ENCODE measurements at places on chromosomes 12 and 14.
A peak's percentile ranks its signal among the peaks of the same experiment; 100 is the strongest.

DNA sequence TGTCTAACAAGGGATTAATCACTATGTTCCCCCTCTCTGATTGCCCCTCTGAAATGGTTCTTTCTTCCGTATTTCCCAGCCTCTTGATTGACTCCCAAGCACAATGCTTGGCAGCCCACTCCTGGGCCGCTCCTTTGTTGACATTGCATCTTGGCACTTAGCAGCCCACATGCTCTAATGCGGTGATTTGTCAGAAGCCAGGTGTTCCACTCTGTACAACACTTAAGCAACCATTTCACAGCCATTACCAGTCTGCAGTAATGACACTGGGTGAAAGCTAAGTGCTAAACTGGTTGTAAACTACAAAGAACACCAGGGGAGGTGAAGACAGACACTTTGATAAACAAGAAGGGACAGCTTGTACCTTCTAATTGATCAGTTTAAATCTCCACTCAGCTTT lies 353.5 kb downstream of the TMEM132D start:
- no peak for DNase-seq

- no peak for DNase-seq
Measured at GRCh38 chr12:131704509-131704908, 6.4 kb upstream of the SFSWAP start.

- DNase-seq, result peak; percentile 49
Measured at GRCh38 chr12:110565894-110566871, 16.9 kb downstream of the PPTC7 start.

DNA sequence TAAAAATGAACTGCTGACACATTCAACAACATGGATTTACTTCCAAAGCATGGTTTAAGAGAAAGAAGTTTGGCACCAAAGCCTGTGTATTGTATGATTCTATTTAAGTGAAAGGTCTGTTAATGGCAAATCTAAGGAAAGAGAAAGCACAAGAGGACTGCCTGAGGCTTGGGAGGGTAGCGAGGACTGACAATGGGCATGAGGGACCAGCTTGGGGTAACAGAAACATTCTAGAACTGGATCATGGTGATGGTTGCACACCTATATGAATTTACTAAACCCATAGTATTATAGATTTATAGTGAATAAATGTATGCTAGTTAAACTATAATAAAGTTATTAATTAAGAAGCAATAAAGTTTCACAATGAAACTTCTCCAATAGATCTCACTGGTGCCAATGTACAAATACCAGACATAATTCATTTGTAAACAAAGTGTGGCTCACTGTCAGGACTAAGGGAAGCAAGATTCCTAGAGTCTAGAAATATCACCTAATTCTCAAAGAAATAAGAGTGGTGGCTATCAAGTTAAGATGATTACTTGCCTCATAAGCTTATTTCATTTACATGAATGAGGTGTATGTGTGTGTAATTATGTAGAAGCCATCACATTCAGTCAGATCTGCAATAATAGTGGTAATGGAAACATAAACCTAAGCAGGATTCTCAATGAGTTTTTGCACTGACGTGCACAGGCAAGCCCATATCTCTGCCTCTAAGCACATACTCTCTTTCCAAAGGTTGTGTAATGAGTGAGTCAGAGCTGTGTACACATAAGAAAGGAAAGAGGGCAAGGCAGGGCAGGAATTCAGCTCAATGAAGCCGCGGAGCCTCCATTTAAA lies 353.4 kb downstream of the KCNH5 start:
- DNase-seq, result peak; percentile 19

GRCh38 chr14:75981426-75982265 lies at the start of gene TGFB3:
TSS of gene TGFB3 (minus strand) at chr14:75981995. CDS start at chr14:75980893, 1,102 bp downstream.
- DNase-seq, result peak; percentile 77

DNA sequence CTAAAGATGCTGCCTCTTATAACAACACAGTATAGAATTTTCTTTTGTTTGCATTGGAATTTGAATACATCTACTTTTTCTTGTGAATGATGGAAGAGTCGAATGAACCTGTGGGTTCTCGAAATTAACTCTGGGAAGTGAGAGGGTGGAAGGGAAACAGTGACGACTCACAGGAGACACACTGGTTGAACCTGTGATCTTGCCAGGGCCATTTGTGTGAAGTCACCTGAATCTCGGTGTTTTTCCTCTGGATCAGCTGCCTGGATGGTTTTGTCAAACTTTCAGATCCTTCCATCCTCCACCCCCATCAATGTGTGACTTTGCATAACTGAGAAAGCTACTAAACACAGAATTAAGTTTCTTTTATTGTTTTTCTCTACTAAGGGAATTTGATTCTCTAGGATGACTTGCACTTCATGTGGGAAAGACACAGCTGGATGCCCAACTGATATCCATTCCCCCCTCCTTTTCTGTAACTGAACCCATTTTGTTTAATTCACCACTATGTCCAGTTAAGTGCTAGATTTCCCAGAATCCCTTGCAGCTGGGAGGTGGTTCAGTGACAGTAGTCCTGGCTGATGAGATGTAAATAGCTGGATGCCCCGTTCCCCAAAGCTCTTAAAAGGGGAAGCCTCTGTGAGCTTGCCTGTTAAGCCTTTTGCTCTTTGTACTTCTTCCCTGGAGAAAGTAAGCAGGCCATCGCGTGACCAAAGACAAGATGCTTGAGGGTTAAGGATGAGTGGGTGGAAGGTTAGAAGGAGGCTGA lies 6.3 kb downstream of the PPFIBP1 start:
- DNase-seq, result no peak

GRCh38 chr14:71647086-71647784 lies 285.0 kb upstream of the RGS6 start:
- DNase-seq, result no peak

DNA sequence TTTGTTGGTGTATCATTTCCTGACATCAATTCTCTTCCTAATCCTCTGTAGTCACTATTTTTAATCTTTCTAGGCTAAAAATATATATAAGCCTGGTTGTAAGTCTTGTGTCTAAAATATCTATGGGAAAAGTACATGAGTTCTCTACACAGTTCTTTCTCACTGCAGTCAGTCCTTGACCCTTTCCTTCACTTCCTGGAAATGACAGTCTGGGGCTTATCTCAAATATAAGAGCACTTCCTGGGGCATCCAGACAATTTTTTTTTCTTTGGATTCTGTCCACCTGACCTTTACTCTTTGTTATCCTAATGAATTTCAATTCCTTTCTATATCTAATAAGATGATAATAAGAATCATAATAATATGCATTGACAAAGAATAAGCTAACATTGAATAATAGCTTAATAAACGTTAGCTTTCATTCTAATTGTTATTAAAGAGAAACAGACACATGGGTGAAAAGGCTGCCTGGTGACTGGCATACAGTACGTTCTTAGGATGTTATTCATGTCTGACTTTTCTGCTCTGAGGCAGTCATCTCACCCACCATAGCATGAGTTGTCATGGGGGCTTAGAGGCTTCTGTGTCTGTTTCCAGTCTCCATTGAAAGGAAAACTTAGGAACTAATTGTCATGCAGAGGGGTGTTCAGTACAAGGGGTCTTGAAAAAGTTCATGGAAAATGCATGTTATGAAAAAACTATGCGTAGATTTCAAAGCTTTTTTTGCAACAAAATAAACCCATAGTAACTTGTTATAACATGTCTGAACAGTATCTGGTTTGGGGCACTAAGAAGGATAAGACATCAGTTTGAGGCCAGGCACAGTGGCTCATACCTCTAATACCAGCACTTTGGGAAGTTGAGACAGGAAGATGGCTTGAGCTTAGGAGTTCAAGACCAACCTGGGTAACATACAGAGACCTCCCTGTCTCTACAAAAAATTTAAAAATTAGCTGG lies 66.2 kb upstream of the DNM1L start:
- DNase-seq, result no peak

DNA sequence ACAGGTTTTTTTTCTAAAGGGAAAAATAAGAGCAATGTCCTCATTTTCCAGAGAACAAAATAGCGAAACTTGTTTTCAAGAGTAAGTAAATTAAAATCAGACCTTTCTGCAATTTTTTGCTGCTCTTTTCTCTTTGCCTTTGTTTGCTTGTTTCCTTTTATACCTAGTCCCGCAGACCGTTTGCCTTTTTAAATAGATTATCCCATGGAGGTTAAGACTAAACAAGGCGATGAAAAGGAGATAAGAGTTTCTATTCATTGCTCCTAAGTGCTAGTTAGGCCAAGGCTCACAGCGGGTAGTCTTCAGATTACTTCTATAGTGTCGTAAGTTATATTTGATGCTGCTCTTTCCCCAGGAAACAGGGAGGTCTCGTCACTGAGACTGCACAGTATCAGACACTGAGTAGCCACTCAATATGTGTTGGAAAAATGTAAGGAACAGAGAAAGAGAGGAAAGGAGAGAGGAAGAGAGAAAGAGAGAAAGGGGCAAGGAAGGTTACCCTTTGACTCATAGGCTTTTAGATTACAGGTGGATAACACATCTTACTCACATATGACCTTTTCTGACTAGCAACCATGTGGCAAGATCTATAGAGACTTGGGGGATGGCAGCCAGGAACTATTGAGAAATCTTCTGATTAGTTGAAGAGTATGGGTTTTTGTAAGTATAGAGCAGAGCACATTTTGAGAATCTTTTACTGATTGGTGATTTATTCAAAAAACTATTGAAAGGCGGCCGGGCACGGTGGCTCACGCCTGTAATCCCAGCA lies 107.5 kb upstream of the PARP11 start:
- no peak for DNase-seq

DNA sequence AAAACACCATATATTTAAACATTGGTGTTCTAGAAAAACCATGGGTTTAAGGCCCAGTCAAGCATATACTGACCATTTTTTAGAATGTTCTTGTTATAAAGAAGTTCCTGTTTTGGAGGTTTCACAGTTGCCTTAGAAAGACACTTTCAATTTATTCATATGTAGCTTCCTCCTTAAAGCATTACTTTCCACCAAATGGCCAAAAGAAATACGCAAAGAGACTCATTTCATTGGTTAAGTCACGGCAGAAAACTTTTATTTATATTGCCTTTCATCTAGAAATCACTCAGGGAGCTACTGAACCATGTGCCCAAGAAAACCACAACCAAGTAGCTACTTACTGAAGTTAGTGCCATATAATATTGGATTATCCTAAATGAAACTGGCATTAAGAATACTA lies 40.0 kb downstream of the MYBPC1 start:
- DNase-seq, result no peak

DNA sequence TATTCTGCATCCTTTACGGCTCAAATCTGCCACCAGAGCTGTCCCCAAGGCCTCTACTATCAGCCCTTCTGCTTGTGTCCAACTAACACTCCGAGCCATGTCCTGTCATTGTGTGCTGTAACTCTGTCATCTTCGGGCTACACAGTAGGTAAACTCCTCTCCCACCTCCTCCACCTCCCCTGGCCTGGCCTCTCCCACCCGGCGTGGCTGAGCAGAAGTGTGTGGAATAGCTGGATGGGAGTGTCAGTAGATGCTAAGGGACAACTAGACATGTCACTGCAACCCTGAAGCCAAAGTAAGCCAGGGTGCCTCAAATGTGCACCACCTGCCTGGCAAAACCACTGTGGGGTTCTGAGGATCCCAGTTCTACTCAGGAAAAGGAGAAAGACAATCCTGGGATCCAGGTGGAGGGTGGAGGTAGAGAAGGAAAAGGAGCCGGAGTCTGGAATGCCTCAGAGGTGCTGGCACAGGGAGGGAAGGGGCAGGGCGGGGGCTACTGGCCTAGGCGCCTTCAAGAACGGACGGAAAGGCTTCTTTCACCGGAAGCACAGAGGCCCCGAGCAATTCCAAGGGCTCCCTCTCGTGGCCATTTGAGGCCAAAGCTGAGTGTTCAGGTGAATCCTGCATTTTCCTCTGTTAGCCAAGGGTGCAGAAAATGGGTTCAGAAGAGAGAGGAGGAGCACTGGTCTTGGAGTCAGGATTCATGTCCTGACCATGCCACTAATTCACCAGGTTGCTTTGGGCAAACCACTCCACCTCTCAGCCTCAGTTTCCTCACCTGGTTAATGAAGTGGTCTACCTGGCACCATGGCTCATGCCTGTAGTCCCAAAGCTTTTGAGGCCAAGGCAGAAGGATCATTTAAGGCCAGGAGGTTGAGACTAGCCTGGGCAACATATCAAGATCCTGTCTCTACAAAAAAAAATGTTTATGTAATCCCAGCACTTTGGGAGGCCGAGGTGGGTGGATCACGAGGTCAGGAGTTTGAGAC lies 20.5 kb upstream of the FAM181A start:
- DNase-seq, result peak; percentile 14

GRCh38 chr14:84555493-84555892 lies 974.5 kb upstream of the FLRT2 start:
- DNase-seq, result no peak

- DNase-seq, result no peak
Measured at GRCh38 chr12:130161261-130162243, 712 bp upstream of the FZD10 start.

DNA sequence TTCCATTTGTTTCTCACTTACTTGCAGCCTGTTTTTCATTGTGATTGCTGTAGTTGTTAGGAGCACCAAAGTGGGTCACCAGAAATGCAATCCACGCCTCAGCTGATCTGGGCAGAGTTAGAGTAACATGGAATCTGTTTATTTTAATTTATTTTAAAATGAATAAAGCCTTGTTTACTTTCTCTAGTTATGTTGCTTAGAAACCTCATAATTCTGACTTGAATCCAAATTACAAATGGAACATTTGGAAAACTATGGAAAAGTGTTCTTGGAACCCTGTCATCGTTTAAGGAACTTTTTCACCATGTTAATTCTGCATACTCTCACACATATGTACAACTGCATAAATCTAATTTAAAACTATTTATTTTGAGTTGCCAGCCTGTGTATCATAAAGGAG lies 92.2 kb upstream of the DAAM1 start:
- DNase-seq, result no peak

DNA sequence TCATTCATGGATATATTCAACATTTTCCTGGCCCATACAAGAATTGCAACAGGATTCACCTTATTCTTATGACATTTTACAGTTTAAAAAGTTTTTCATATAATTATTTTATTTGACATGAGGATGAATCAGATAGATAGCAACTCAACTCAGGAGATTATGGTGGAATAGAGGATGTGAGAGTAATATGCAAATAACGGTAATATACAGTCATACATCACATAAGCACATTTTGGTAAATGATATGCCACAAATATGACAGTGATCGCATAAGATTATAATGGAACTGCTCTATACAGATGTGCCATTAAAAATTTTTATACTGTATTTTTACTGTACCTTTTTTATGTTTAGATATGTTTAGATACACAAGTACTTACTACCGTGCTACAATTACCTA lies 24.1 kb upstream of the CRADD start:
- DNase-seq, result no peak

GRCh38 chr12:69404851-69405565 lies 45.5 kb downstream of the YEATS4 start:
- no peak for DNase-seq

DNA sequence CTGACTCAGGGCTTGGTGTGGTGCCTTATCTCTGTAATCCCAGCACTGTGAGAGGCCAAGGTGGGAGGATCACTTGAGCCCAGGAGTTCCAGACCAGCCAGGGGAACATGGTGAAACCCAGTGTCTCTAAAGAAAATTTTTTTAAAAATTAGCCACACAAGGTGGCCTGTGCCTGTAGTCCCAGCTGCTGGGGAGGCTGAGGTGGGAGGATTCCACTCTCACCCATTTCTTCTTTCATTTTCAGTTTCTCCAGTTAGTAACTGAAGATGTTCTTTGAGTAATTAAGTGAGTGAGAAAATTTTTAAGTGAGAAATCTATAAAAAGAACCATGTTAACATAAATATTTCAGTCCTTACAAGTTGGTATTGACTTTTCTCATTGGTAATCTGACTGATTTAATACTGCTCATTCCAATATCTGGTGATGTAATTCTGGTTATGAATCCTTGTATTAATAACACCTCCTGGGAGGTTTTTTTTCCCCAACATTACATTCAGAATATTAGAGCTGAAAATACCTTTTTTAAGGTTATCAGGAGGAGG lies 6.1 kb downstream of the METTL3 start:
- no peak for DNase-seq

- no peak for DNase-seq
Measured at GRCh38 chr12:25734529-25735180, 181.6 kb upstream of the LMNTD1 start.

Data from putamen (tissue), 1 donor.